ENCODE measurements at places on chromosomes 5 and 9. TPM values are rescaled to one million over a fixed set of nuclear protein-coding genes. Genes with fewer than 3 reads are reported as not detected.

DNA sequence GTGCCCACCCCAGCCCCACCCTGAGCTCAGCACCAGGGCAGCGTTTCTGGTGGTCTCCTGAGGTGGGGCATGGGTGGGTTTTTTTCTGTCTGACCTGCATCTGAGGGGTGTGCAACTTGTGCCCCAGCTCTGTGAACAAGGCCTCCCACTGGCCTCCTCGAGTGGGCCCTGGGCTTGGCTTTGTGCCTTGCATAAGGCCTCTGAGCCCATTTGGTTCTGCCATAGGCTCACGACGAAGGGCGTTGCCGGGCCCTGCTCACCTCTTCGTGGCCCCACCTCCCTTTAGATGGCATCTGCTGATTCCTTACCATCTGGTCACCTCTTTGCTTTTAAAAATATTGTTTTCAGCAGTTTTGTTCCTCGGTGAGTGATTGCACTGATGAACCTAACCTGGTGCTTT, 127.1 kb upstream of the COL5A1 start:
- H3K27ac ChIP-seq, result no peak overlapping the region
- H3K4me3 ChIP-seq, result no peak overlapping the region
- no peaks in the 10 kb centered on the region for H3K36me3 ChIP-seq
- no peak for DNase-seq
- no peaks in the 10 kb centered on the region for H3K4me1 ChIP-seq

GRCh38 chr5:38468202-38468673, 88.2 kb downstream of the LIFR start:
- H3K27ac ChIP-seq, result no peak overlapping the region
- no peaks in the 10 kb centered on the region for H3K36me3 ChIP-seq
- H3K4me1 ChIP-seq, result no peaks in the 10 kb centered on the region
- H3K27me3 ChIP-seq, result peaks cover 9% of the 10 kb centered on the region
- H3K4me3 ChIP-seq, result no peak overlapping the region

DNA sequence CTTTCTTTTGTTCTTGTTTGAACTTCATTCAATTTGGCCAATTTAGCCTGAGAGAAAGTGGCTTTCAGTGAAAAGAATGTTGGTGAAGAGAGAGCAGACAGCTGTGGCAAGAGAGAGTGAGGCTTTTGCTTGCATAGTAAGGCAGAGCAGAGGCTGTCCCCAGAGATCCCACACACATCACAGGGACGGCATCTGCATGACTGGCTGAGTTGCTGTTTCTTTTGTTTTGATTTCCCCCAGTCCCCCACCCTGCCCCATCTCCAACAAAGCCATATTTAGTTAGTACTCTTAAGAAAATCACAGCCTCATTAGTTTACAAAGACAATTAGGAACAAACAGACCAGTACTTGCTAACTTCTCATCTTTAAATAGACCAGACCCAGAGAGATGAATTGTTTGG, 363.9 kb upstream of the SEMA6A start:
- DNase-seq, result no peak
- H3K36me3 ChIP-seq, result no peaks in the 10 kb centered on the region
- no peaks in the 10 kb centered on the region for H3K27me3 ChIP-seq
- no peaks in the 10 kb centered on the region for H3K4me1 ChIP-seq

The DBH gene
- polyA plus RNA-seq, result not detected
